Inflammatory macrophage treated with lipopolysaccharide for 1 hour (primary cell): ENCODE measurements at places on chromosomes 13 and 19.

DNA sequence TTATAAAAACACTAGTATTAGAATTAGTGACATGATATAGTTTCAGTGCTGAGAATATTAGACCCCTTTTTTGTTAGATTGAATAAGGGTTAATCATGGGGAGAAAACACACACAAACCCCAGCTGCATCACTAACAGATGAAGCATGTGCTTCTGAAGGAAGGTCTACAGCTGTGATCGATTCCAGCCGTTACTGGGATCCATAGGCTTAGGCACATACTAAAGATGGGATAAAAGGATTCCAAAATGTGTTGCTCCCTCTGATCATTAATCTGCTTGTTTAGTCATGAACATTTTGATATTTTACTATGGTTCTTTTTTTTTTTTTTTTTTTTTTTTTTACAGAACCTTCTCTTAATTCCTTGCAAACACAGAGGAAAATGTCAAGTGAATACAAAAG, 1591.3 kb downstream of the EFNB2 start:
- no peak for DNase-seq

DNA sequence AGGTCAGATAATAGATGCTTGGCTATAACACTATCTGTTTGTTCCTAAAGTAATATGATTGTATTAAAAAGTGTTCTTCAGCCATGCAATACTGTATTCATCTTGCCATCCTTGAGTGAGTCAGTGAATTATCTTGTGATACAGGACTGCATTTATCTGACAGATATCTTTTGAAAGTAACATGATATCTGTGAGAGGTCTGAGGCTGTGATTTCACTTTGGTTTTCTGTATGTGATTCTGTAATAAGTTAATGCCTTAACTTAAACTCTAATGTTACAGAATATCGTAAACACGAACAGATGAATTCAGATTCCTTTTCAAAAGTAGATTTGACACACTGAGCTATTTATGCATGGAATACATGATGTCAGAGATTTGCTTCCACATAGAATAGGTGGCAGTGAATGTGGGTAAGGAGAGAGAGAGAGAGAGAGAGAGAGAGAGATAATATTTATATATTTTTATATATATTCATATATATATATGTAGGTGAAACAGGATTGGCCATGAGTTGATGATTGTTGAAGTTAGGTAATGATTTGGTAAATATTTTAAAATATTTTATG, 97.9 kb upstream of the RNF113B start:
- DNase-seq, result no peak

DNA sequence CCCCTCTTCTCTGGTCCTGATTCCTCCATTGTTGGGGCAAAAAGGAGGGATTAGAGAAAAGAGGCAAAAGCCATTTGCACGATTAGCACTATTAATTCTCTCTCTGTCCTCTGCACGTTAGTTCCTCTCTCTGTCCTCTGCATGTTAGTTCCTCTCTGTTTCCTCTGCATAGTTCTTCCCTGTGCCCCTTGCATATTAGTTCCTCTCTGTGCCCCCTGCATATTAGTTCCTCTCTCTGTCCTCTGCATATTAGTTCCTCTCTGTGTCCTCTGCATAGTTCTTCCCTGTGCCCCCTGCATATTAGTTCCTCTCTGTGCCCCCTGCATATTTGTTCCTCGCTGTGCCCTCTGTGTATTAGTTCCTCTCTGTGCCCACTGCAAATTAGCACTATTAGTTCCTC, 847.2 kb upstream of the GPC6 start:
- DNase-seq, result no peak

DNA sequence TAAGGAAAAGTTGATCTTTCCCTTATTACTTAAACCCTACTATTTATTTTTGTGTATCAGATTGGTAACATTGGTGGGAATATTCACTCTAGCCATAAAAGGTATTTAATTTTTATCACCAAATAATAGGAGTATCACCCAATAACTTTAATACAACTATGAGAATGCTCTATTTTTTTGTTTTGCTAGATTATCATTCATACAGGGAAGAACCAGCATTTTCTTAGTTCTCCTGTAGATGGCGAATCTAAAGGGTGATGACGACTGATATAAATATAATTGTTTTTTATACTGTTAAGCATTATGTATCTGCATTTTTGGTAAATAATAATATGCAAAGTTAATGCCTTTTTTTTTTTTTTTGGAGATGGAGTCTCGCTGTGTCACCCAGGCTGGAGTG, 7.9 kb upstream of the FRY start:
- DNase-seq, result no peak

GRCh38 chr19:2538096-2538757, 62.3 kb downstream of the GADD45B start:
- DNase-seq, result no peak

DNA sequence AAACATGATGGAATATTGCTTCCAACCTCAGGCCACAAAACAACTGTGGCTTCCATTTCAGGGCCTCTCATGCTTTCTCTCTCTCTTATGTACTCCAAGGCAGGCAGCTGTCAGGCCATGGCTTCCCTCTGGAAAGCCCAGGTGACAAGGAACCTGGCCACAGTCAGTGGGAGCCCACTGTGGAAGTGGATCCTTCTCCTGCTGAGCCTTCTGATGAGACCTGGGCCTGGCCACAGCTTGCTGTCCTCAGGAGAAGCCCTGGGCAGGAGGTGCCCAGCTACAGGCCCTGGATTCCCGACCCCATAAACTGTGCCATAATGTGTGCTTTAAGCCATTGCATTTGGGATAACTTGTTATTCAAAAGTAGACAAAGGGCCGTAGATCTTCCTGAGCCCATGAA, 71.2 kb downstream of the SPACA7 start:
- DNase-seq, result no peak

DNA sequence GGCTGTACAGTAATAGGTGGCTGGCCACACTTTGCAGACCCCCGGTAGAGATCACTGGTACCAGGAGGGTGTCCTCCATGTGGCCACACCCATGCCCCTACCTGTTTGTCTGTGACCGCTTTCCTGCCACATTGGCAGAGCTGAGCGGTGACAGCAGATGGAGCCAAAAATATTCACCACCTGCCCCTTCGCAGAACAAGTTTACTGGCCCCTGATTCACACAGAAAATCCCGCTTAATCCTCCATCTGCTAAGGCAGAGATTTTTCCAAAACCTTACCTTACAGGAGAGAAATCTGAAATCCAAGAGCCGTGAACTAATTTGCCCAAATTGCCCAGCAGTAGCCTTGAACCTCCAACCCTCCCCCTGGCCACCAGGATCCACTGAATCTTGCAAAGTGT, 52.1 kb downstream of the MYO9B start:
- DNase-seq, result no peak

GRCh38 chr19:18168673-18169381, 4.8 kb upstream of the IFI30 start:
- DNase-seq, result no peak

GRCh38 chr19:2549701-2550191, 73.8 kb downstream of the GADD45B start:
- DNase-seq, result peak; percentile 95

DNA sequence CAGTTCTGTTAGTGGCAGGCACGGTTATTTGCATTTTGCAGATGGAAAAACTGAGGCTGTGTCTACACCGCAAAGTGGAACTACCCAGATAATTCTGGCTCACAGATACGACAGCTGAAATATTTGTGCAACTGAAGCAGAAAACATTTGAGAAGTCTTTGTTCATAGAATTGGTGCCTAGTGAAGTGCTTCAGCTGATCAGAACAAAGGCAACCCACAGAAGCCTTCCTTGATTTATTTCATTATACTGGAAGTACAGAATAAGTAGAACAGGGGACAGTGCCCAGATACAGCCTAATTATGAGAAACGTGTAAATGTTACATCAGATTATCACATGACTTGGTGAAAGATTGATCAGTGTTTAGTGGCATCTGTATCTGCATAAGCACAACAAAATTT, 73.4 kb upstream of the RAP2A start:
- no peak for DNase-seq

DNA sequence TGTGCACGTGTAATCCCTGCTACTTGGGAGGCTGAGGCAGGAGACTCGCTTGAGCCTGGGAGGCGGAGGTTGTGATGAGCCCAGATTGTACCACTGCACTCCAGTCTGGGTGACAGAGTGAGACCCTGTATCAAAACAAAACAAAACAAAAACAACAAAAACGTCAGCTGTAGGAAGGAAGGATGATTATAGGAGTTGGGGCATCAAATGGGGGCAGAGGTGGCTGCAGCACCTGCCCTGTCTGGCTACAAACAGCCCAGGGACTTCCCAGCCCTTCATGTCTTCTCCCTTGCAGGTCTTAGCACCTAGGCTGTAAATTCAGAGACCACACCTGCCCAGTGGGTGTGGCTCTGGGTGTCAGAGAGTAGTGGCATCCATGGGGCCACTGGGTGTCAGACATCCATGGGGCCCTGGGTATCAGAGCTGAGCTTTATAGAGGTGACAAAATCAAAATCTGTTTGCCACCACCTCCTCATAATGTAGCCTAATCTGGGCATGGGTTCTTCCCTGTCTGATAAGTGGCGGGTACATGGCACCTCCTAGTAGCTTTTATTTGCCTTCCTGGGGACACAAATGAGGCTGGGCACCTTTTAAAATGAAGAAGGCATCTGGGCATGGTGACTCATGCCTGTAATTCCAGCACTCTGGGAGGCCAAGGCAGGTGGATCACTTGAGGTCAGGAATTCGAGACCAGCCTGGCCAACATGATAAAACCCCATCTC, 4.7 kb upstream of the B3GNT3 start:
- DNase-seq, result no peak

DNA sequence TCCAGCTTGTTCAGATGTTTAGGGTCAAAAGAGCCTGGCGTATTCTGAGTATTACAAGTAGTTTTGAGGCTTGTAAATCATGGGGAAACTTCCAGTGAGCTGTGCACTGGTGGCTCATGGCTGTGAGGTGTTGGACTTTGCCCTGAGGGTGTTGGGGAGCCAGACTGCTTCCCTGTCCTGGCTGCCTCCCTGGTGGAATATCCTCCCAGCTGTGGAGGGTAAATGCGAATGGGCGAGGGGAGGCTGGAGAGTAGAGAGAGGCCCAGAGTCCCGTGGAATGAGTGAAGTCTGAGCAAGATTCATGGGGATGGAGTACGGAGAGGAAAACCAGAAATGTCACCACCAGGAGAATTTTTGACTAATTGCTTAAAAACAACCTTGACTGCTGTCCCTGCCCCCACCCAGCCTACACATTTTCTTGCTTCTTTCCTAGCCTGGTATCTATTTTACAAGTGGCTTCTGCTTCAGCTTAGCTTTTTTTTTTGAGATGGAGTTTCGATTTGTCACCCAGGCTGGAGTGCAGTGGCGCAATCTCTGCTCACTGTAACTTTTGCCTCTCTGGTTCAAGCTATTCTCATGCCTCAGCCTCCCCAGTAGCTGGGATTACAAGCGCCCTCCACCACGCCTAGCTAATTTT, 3.7 kb downstream of the SNRPA start:
- DNase-seq, result peak; percentile 80

GRCh38 chr19:15639596-15639995, 1.1 kb upstream of the CYP4F3 start:
- no peak for DNase-seq

DNA sequence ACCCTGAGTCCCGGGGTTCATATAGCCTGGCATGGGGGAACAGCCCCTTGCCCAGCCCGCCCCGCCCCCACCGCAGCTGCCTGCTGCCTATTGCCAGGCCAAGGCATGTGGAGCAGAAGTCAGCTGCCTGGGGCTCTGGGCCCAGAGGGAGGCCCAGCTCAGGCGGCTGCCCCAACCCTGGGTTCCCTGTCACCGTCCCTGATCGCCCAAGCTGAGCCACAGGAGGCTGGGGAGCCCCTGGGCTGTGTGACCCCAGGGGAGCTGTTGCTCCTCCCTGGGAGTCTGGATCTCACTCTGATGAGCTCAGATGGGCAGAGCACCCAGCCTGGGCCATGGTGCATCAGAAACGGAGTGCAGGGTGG, 1.4 kb downstream of the PLIN4 start:
- DNase-seq, result no peak

GRCh38 chr13:94620286-94620896, 18.7 kb downstream of the GPR180 start:
- DNase-seq, result no peak

DNA sequence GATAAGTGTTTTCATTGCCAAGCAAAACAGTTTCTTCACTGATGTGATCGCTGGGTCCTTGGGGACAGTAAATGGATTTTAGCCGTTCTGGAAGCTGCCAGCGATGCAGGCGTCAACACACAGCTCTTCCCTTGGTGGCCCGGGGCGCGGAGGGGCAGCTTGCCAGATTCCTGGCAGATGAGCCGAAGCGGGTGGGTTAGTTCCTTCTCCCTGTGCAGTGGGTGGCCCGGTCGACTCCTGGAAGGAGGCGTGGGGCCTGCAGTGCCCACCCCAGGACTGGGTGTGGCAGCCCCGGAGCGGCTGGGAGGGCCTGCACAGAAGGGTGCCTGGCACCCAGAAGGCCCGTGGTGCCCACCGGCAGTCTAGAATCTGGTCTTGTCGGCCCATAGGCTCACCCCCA, 69.0 kb downstream of the KDM4B start:
- no peak for DNase-seq

DNA sequence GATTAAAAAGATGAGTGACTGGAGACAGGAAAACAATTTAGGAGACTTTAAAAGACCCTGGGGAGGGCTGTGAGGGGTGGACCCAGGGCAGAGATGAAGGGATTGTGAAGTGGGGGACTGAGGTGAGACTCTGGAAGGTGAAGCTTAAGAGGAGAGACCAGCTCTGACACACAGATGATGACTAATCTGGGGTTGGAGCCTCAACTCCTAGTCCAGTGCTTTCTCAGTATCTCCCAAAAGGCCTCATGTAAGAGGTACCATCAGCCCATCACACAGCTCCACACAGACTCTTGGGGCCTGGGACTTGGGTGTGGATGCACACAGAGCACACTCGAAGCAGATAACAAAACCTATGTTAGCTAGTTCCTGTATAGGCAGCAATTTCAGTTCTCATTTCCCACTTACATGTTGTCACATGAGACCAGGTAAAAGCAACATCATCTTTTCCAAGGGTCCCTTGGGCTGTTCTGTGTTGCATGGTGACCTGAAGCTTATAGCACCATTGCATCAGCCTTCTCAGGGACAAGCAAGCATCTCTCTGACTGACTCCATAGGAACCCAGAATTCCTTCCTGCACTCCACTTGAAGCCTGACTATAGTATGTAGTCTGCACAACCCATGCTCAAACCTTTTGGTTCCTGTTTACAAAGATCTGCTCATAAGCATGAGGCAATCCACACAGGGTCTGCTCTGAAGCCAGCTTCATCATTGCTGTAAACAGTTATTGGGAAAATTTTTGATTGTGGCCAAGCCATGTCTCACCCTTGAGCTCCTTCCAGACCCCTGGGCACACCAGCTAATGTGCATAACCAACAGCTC, 88.6 kb upstream of the MYCBP2 start:
- DNase-seq, result no peak

- DNase-seq, result no peak
These were observed 448.9 kb downstream of the DCT start for GRCh38 chr13:94030415-94031119.
